Fibroblast of the aortic adventitia (primary cell): ENCODE measurements at places on chromosomes 6 and 20. TPM values are rescaled to one million over a fixed set of nuclear protein-coding genes. Genes with fewer than 3 reads are reported as not detected.
A peak's percentile ranks its signal among the peaks of the same experiment; 100 is the strongest.

PRPH2 gene
- 0.72 and 1.3 TPM in 2 replicates for total RNA-seq

KIF6 gene
- total RNA-seq, result 0.08 and 0.27 TPM in 2 replicates

TNFRSF6B gene
- 0.36 TPM in 1 of 2 replicates, not detected in the other for total RNA-seq

HRH3 gene
- not detected in 2 replicates for total RNA-seq

TUBB2B gene
- total RNA-seq, result 0.25 and 2.9 TPM in 2 replicates

MMP24OS gene
- 18.3 and 28.7 TPM in 2 replicates for total RNA-seq

BMP5 gene
- total RNA-seq, result not detected in 2 replicates

DNA sequence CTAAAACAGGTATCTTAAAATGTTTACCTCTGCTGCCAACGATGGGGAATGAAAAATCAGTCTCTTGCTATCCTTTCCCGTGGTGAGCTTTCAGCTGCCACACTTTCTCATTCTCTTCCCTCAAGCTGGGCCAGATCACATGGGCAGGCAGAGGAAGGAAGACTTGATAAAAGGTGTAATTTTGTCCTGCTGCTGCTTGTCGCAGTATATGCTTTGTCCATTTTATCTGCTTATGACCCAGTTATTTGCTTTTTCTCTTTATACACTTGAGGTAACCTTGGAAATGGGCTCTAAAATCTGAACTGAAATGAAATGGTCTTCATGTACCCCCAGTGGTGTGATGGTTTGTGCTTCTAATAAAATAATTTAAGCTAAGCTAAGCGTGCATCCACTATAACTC, 695.9 kb upstream of the FLRT3 start:
- no peak for DNase-seq

DNA sequence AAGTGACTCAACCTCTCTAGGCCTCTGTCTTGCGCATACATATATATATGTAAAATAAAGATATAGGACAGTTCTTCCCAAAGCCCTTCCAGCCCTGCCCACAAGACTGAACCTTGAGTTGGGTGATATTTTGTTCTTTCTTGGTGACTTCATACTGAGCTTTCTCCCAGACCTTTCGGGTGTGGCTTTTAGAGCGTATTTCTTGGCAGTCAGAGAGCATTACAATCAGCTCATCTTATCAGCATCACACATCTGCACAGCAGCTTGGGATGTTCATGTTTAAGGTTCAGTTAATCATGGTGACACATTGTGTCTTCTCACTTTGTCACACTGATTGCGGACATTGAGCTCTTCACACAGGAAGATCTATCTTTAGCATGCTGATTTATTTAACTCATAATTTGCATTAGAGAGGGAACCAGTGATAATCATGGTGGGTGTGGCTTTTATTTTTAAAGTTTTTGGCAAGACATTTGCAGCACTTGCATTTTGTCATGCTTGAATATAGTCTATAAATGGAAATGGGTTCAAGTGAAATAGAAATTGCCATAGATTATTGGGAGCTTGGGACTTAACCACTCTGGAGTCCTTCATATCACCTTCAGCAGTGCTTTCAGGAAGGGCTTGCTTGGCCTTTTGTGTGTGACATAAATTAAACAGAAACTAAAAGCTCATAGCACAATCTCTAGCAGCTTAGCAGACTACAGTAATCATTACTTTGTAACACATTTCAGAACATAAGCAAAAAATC, 8.3 kb downstream of the KIF3B start:
- DNase-seq, result peak; percentile 67

DNA sequence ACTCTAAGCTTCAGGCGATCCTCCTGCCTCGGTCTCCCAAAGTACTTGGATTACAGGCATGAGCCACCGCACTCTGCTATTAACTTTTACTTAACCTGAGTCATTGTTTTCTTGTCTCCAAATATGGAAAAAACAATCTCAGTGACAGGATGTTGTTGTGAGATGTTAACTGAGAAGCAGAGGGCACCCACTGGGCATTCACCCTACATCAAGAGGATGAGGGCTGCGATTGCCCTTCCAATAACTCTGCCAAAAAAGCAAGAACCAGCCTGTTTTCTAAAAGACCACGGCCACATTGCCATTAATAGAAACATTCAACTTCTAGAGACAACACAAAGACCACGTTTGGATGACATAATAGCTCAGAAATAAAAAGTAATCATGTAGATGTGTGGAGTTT, 107.6 kb upstream of the SGK1 start:
- DNase-seq, result no peak

DNA sequence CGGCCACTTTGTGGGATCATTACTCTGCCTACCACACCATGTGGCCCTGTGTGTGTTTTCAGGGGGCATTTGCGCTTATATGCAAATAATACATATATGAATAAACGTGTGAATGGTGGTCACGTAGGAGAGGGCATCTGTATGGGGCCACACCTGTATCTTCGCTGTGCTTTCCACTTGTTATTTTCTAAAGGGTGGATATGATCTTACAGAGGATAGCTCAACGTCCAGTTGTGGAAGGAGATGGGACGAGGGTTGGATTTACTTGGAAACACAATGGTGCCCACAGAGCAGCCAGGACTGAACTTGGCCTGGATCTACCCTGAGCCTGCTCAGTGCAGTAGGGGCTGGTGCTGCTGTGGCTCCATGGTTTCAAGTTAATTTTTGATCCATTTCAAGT, 93.3 kb downstream of the YTHDF1 start:
- no peak for DNase-seq

- peak; percentile 78 for DNase-seq
Measured at GRCh38 chr6:56911847-56912246, 43.1 kb upstream of the BEND6 start.

- peak; percentile 59 for DNase-seq
Measured at GRCh38 chr20:49676581-49677291, 36.9 kb downstream of the B4GALT5 start.

DNA sequence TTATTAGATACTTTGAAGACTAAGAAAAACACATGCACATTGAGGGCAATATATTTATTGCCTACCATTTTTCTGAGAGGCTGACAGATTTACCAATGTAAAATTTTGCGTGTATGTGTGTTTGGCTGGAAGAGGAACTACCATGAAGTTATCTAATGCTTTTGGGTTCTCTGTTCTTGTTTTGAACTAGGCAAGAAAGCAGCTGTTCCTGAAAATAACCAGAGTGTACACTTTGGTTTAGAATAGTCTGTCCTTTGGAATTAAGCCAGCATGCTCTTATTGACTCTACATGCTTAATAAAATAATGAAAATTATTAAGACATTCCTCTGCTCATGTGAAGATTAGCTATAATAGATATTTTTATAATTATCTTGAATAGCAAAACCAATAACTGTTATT, 129.2 kb downstream of the MYB start:
- DNase-seq, result no peak

GRCh38 chr20:45578231-45578630, 853 bp downstream of the WFDC8 start:
- DNase-seq, result no peak
